ENCODE measurements at places on chromosomes 4 and X. TPM values are rescaled to one million over a fixed set of nuclear protein-coding genes. Genes with fewer than 3 reads are reported as not detected.

- DNase-seq, result no peak
These were observed 183.0 kb downstream of the GBA3 start for GRCh38 chr4:22875587-22876257.

DNA sequence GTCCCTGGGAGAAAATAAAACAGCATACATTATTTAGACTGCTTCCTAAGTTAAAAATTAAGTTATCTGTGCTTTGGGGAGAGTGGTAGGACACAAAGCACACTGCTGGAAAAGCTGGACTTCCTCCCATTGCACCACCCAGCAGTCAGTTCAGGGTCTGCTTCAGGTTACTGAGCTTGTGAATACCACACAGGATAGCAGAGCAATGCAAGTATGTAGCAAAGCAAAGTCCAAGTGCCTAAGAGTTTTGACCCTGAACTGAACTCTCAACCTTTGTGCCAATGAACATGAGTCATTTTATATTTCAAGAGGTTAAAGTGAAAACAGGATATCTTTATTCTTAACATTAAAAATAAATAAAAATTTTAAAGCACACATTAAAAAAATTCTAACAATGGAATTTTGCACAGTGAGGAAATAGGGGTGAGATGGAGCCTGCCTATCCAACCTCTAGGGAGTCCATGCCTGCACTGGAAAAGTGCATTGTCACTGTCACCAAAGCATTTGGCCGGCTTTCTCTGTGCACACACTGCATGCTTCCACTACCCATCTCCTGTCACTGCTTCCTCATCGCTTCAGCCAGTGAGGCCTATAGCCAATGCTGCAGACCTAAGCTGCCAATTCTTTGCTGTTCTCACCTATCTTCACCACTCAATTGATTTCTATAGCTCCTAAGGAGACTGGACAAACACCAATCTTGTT is 50.9 kb downstream of the ABCG2 start:
- no peak for DNase-seq

GRCh38 chr4:98652996-98653395 is 5.4 kb downstream of the TSPAN5 start:
- no peak for DNase-seq

- no peak for DNase-seq
These were observed 1.1 kb downstream of the GTPBP6 start for GRCh38 chrX:317424-318067.

The MTM1 gene
- 30.5 TPM for total RNA-seq

The TDO2 gene
- not detected for total RNA-seq

- no peak for DNase-seq
These were observed 933.9 kb upstream of the EPHA5 start for GRCh38 chr4:66604192-66604591.

DNA sequence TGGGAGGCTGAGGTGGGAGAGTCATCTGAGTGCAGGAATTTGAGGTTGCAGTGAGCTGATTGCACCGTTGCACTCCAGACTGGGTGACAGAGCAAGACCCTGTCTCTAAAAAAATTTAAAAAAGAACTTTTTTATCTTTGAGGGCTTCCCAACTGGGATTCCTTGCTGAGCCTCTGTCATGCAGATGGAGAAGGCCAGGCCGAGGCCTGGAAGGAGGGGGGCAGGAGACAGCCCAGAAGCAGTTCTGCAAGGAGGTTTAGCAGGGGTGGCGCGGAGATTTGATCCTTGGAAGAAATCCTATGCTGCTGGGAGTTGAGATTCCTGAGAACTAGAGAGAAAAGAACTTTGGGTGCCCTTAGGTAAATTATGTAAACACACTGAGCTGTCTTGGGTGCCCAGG is 2.5 kb upstream of the ARSD start:
- no peak for DNase-seq

The GAGE12H gene
- not detected for total RNA-seq

DNA sequence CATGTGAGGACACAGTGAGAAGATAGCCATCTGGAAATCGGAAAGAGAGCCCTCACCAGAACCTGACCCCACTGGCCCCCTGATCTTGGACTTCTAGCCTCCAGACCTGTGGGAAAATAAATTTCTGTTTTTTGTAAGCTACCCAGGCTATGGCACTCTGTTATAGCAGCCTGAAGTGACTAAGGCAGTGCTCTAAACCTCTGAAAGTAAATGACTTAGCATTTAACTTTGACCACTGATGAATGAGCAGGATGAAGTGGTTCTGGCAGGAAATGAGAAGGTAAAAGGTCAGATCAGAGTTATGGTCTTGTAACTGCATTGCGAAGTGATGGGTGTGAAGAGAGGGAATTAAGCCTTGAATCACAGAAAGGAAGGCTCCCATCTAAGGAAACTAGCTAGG is 17.0 kb downstream of the GPAT3 start:
- DNase-seq, result no peak

The COL4A5 gene
- not detected for total RNA-seq

DNA sequence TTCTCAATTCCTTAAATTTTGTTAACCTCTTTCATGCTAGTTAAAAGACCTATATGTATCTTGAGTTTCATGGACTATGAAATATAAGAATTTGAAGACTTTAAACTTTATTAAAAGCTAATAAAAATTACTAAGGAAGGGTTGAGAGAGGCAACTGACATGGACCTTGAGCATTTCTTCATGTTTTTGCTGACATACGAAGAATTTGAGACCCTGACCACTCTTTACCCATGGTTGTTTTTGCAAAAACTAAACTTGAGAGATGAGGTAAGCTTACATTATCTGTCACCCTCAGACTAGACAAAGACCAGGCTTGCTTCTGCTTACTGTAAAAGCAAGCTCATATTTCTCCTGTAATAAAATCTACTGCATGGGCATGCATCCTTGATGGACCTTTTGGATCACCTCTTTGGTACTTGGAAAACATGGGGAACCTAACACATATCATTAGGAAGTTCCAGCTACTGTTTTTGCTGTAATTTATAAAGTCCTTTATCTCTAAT is 338.2 kb upstream of the PABPC4L start:
- DNase-seq, result no peak

DNA sequence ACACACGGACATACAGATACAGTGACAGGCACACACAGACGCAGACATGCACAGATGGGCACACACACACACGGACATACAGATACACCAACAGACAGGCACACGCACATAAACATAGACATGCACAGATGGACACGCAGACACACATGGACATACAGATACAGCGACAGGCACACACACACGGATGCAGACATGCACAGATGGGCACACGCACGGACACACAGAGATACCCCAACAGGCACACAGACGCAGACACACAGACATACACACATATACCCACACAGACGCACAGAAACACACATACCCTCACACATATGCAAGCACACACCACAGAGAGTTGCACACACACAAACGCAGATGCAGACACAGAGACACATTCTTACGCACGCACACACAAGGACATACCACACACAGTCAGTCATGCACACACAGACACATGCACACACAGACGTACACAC is 24.4 kb upstream of the SLC25A6 start:
- peak; percentile 11 for DNase-seq

GRCh38 chrX:38657562-38657961 is 96.2 kb downstream of the TSPAN7 start:
- no peak for DNase-seq

DNA sequence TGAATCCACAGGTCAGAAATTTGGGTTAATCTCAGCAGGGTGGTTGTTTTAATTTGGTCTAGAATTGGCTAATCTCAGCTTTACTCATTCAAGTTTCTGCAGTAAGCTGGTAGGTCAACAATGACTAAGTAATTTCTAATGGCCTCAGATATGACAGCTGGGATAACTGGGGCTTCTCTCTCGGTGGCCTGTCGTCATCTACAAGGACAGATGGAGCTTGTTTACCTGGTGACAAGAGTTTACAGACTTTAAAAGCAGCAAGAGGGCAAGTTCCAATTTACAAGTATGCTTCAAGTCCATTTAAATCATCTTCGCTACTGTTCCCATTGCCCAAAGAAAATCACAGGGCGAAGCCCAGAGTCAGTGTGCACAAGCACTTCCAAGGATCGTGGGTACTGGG is 453.9 kb downstream of the PDHA2 start:
- no peak for DNase-seq

- no peak for DNase-seq
These were observed at the start of gene NKX1-1 for GRCh38 chr4:1406394-1406980. TSS of gene NKX1-1 (minus strand) at chr4:1406442. CDS start at chr4:1406442, 0 bp downstream.

DNA sequence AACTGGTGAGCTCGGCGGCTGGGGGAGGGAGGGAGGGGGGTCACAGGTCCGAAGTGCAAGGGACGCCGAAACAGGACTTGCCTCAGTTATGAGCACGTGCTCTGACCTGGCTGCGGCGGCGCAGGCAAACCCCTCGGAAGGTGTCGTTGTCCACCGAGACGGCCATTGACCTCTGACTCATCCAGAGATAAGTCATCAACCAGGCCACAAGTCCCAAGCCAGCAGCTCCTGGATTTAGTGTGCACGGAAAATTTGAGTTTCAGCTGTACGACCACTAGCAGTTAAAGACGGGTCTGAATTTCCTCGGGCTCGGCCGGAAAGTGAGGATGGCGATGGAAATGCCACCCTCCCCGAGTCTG is 674 bp downstream of the SH3D19 start:
- peak; percentile 26 for DNase-seq

GRCh38 chr4:122577808-122578781 is 42.8 kb downstream of the IL21 start:
- DNase-seq, result peak; percentile 52

- no peak for DNase-seq
These were observed 808.9 kb downstream of the STPG2 start for GRCh38 chr4:97334348-97334747.

DNA sequence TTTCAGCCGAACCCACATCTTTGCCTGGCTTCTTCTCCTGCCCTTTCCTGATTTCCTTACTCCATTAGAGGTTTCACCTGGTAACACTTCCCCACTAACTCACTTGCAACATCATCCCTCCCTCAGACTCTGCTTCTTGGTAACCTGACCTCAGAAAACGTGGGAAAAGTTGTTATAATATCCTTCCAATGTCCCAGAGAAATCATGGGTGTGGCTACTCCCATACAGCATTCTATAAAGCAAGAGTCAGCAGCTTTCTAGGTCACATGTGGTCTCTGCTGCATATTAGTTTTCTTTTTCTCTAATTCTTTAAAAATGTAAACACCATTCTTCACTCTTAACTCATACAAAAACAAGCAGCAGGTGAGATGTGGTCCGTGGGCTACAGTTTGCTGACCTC is 283.1 kb upstream of the MAOA start:
- DNase-seq, result no peak

The SOD3 gene
- total RNA-seq, result not detected

DNA sequence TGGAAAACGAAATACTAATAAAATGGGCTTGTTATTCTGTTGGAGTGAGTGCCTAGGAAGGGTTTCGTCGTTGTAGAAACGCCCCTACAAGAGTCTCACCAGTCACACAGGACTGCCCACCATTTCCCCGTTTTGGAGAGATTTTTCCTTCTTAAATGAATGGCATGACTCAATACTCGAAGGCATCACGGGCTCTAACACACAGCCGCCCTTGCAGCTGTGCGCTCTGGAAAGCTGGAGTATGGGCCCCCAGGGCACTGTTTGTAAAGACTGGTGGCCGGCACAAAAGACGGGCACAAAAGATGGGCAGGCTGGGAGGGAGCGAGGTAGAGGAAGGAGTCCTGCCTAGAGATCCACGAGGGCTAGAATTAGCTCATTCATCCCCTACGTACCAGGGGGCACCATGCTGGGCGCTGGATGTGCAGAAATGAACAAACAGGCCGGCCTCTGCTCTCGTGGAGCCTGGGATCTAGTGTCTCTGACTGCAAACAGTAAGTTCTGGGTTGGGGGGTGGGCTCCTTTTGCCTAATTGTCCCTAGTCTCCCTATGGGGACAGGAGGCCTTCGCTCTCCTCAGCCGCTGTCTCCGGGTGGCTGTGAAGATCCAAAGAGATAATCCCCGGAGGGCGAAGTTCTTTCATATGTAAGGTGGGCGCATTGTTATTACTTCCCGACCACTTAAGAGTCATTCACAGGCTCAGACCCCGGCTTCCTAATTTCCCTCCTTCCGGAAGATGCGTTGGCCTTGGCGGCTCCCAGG is 1.0 kb upstream of the SFRP2 start:
- no peak for DNase-seq

The BMX gene
- not detected for total RNA-seq

GRCh38 chr4:7027913-7028312 is 15.3 kb upstream of the TADA2B start:
- no peak for DNase-seq

GRCh38 chr4:10120943-10121567 is 4.5 kb upstream of the WDR1 start:
- no peak for DNase-seq

The CLDN22 gene
- total RNA-seq, result not detected

DNA sequence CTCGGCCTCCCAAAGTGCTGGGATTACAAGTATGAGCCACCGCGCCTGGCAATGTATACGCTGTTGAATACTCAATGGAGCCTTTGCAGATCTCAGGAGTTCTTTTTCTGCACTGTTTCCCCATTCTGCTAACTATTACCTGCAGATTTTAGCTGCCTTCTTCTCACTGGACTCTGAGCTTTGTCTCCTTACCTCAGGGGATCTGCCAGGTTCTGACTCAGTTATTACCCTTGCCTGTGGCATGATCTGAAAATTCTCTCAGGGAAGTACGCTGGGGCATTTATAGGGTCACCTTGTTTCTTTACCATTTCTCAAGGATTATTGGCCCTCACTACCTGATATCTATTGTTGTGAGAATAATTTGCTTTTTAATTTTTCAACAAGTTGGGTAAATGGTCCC is 56.6 kb upstream of the MAGED1 start:
- no peak for DNase-seq

DNA sequence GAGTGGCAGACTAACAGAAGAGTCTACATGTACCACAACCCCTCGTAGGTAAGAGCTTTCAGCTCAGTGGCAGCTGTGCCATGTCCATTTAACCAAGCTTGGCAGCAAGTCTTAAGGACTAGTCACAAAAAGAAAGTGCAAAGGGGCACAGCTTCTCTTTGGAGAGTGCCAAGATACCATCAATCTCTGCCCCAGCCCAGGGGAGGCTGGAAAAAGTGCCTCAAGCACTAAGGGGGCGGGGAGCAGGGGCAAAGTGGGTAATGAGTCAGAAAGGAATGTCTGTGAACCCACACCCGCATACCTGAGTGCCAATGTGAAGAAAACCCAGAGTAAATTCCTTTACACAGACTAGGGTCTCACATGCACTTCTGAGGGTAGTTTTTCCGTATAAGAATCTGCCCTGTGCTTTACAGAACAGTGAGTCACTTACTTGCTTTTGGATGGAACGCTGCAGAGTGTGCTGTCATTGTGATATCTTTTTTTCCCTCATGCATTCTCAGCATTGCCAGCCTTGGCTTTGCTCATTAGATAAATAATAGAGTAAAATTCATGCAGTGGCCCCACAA is 219.8 kb downstream of the ZNF674 start:
- no peak for DNase-seq

GRCh38 chr4:124053872-124054538 is 657.4 kb downstream of the SPRY1 start:
- no peak for DNase-seq
